Smooth muscle cell of bladder (primary cell): ENCODE measurements at places on chromosomes 5 and 9. TPM values are rescaled to one million over a fixed set of nuclear protein-coding genes. Genes with fewer than 3 reads are reported as not detected.

ANXA1 gene
- total RNA-seq, result 570 and 629 TPM in 2 replicates

ENTPD8 gene
- not detected in 2 replicates for total RNA-seq

BAAT gene
- total RNA-seq, result not detected in 2 replicates

DRD1 gene
- total RNA-seq, result under 0.01 and 0.14 TPM in 2 replicates

ANXA2R gene
- 2.4 and 2.8 TPM in 2 replicates for total RNA-seq

ORM1 gene
- not detected in 2 replicates for total RNA-seq

SLC36A2 gene
- total RNA-seq, result not detected in 2 replicates

PCDHGA10 gene
- 4.3 and 5.4 TPM in 2 replicates for total RNA-seq

FBN2 gene
- total RNA-seq, result 87.2 and 153 TPM in 2 replicates

ST8SIA4 gene
- total RNA-seq, result 0.28 and 0.37 TPM in 2 replicates

MZB1 gene
- total RNA-seq, result 0.14 and 0.18 TPM in 2 replicates

TSLP gene
- total RNA-seq, result 3.4 and 3.8 TPM in 2 replicates

WNK2 gene
- total RNA-seq, result not detected in 2 replicates

CDH6 gene
- 40.0 and 42.6 TPM in 2 replicates for total RNA-seq

IL9 gene
- total RNA-seq, result not detected in 2 replicates

WWC1 gene
- total RNA-seq, result 1.7 and 1.8 TPM in 2 replicates

CDO1 gene
- 2.6 and 7.7 TPM in 2 replicates for total RNA-seq

RAB14 gene
- total RNA-seq, result 15.6 and 17.2 TPM in 2 replicates

HK3 gene
- total RNA-seq, result not detected in 2 replicates

DMRT3 gene
- total RNA-seq, result not detected in 2 replicates

SPINK14 gene
- total RNA-seq, result not detected in 2 replicates

FAM78A gene
- total RNA-seq, result 0.43 and 0.55 TPM in 2 replicates

IL13 gene
- not detected in 2 replicates for total RNA-seq

ADGRD2 gene
- not detected in 2 replicates for total RNA-seq

RNF208 gene
- total RNA-seq, result under 0.01 and 0.18 TPM in 2 replicates

TMEM215 gene
- total RNA-seq, result not detected in 2 replicates

IFNA17 gene
- total RNA-seq, result not detected in 2 replicates

MAMDC2 gene
- 1.1 and 3.0 TPM in 2 replicates for total RNA-seq

ANKDD1B gene
- total RNA-seq, result 0.28 and 1.1 TPM in 2 replicates

SPTAN1 gene
- total RNA-seq, result 321 and 365 TPM in 2 replicates

HAND1 gene
- total RNA-seq, result not detected in 2 replicates

SPINK5 gene
- under 0.01 TPM in 1 of 2 replicates, not detected in the other for total RNA-seq

CARTPT gene
- total RNA-seq, result not detected in 2 replicates

SH3GLB2 gene
- 25.3 and 29.2 TPM in 2 replicates for total RNA-seq

AOPEP gene
- 42.0 and 51.2 TPM in 2 replicates for total RNA-seq

PCDHA5 gene
- under 0.01 and 0.09 TPM in 2 replicates for total RNA-seq

ROR2 gene
- total RNA-seq, result 29.4 and 30.0 TPM in 2 replicates

CEP72 gene
- total RNA-seq, result 1.1 and 2.0 TPM in 2 replicates
